Nephron progenitor cell (in vitro differentiated cells): ENCODE measurements at places on chromosomes 7 and 10.

DNA sequence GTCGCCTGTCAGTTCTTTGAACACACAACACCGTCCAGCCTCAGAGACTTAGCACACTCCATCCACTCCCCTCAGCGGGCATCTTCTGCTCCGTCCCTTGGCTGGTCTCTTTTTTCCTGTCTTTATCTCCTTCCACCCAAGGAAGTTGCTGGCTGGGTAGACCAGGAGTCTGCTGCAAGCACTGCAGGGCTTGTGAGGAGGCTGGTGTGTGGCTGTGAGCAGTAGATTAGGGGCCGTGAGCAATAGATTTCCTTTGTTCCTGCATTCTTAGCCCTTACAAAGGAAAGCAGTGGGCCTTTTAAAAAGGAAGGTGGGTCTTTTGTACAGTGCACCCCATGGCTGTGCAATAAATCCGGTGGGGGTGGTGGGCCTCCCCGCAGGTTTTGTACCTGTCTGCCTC, 100.3 kb upstream of the BTBD16 start:
- H3K36me3 ChIP-seq, result peaks cover 4% of the 10 kb centered on the region
- no peak for DNase-seq

DNA sequence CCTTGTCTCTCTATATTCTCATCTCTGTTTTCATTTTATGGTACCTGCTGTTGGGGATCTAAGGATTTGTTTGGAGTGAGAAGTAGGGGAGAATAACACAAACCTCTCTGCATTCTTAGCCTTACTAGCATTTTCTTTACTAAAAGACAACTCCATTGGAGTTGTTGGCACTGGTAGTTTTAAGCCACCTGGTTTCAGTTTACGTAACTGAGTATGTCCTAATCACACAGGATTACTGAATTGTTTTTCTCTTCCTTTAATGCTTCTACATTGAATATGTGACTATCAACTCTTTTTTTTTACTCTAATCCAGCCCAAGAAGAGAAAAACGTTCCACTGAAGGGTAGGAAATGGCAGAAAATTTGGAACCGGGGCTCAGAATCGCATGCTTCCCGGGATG, 30.0 kb upstream of the TRIL start:
- no peaks in the 10 kb centered on the region for H3K27me3 ChIP-seq
- peaks cover 81% of the 10 kb centered on the region for H3K4me1 ChIP-seq
- H3K36me3 ChIP-seq, result peaks cover 13% of the 10 kb centered on the region

- no peak for DNase-seq
- no peak overlapping the region for H3K27ac ChIP-seq
- H3K36me3 ChIP-seq, result no peaks in the 10 kb centered on the region
- H3K4me1 ChIP-seq, result peaks cover 21% of the 10 kb centered on the region
- no peak overlapping the region for H3K4me3 ChIP-seq
Observed at GRCh38 chr10:78065611-78066010, 31.9 kb downstream of the RPS24 start.

DNA sequence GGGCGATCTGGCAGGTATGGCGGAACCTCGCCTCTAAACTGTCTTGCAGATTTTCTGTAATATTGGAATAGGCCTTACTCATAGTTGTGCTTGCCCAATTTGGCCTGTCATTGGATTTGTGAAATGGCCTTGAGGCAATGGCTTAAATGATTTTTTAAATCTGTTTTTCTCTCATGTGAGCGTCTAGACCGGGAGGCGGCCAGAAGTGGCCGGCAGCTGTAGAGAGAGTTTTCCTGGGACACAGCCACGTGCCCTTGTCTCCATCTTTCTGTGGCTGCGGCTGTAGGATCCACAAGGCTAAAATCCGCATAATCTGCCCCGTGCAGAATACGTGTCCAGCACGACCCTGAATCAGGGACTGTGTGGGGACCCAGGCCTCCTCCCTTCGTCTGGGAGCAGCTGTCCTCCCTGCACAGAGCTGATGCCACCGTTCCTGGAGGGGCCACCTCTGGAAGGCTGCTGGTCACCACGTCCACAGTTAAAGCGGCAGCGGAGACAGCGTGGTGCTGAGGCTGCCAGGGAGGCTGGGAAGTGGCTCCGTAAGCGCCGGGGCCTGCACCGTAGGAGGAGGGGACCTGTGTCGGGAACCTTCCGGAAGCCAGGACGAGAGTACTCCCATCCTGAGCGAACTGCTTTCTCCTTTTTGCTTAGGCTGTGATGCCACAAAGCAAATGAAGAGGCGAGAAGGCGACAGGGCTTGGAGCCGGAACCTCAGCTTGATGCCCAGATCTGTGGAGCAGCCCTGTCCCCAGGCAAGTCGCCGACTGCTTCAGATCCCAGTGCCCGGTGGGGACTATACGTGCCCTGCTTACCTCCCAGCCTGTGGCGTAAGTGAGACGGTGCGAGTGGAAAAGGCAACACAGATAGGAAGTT, 99.8 kb downstream of the DYNC2I1 start:
- peaks cover 30% of the 10 kb centered on the region for H3K36me3 ChIP-seq
- H3K27me3 ChIP-seq, result peaks cover 4% of the 10 kb centered on the region
- peaks cover 11% of the 10 kb centered on the region for H3K4me1 ChIP-seq
- peak overlapping the region; percentile 86 for H3K27ac ChIP-seq
- no peak for DNase-seq
- no peak overlapping the region for H3K4me3 ChIP-seq

- H3K4me3 ChIP-seq, result no peak overlapping the region
- H3K36me3 ChIP-seq, result peaks cover 44% of the 10 kb centered on the region
- H3K27ac ChIP-seq, result no peak overlapping the region
- H3K4me1 ChIP-seq, result peaks cover 23% of the 10 kb centered on the region
- DNase-seq, result no peak
- peaks cover 3% of the 10 kb centered on the region for H3K27me3 ChIP-seq
Observed at GRCh38 chr7:140631602-140632001, 9.0 kb downstream of the DENND2A start.

- H3K4me3 ChIP-seq, result no peak overlapping the region
- no peak for DNase-seq
- H3K27ac ChIP-seq, result no peak overlapping the region
- no peaks in the 10 kb centered on the region for H3K27me3 ChIP-seq
- H3K4me1 ChIP-seq, result no peaks in the 10 kb centered on the region
Observed at GRCh38 chr10:116926426-116926825, 77.1 kb downstream of the ENO4 start.

DNA sequence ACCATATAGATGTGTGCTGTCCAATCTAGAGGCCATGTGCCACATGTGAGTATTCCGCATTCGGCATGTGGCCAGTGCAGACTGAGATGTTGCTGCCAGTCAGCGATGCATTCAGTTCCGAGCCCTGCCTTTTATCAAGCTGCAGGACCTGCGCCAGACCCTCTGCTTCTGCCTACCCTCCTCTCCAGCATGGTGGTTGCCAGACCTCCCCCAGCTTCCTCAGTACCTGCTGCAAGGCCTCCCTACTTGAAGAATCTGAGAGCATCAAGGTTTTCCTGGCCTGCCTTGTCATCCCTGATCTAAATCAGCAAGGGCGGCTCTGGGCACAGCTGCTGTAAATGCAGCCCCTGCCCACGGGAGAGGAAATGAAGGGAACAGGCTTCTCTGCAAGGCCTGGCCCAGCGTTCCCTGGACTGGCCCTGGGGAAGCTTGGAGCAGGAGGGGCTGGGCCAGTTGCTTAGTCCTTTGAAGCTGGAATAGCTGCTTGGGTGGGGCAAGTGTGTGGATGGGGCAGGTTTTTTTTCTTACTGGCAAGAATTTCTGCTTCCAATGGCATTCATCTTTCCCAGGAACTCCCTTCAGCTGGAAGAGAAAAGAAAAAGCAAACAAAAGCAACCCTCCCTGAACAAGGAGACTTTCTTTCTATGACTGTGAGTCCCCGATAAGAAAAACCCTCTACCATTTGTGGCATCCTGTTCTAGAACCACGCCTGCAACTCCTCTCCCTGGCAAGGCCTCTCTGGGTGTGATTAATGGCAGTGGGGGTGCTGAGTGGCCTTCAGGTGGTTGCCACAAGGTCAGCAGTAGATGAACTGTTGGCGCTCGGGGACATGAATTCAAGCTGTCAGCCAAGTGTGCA, 93.0 kb downstream of the NHLRC2 start:
- no peak overlapping the region for H3K4me3 ChIP-seq
- peak overlapping the region; percentile 60 for H3K27ac ChIP-seq
- H3K36me3 ChIP-seq, result no peaks in the 10 kb centered on the region
- H3K27me3 ChIP-seq, result peaks cover 8% of the 10 kb centered on the region

- peaks cover 54% of the 10 kb centered on the region for H3K4me1 ChIP-seq
- no peaks in the 10 kb centered on the region for H3K36me3 ChIP-seq
- DNase-seq, result no peak
- H3K4me3 ChIP-seq, result no peak overlapping the region
- no peak overlapping the region for H3K27ac ChIP-seq
- H3K27me3 ChIP-seq, result peaks cover 7% of the 10 kb centered on the region
Observed at GRCh38 chr10:75662715-75663114, 231.3 kb downstream of the LRMDA start.

- peak overlapping the region; percentile 68 for H3K27ac ChIP-seq
- H3K36me3 ChIP-seq, result peaks cover 13% of the 10 kb centered on the region
- no peak for DNase-seq
- H3K27me3 ChIP-seq, result no peaks in the 10 kb centered on the region
- no peak overlapping the region for H3K4me3 ChIP-seq
Observed at GRCh38 chr10:124709861-124710260, 34.3 kb downstream of the FAM53B start.

GRCh38 chr10:32959006-32959920, 1.2 kb upstream of the ITGB1 start:
- H3K36me3 ChIP-seq, result no peaks in the 10 kb centered on the region
- H3K4me1 ChIP-seq, result peaks cover 68% of the 10 kb centered on the region
- DNase-seq, result no peak
- peak overlapping the region; percentile 95 for H3K4me3 ChIP-seq
- no peaks in the 10 kb centered on the region for H3K27me3 ChIP-seq

DNA sequence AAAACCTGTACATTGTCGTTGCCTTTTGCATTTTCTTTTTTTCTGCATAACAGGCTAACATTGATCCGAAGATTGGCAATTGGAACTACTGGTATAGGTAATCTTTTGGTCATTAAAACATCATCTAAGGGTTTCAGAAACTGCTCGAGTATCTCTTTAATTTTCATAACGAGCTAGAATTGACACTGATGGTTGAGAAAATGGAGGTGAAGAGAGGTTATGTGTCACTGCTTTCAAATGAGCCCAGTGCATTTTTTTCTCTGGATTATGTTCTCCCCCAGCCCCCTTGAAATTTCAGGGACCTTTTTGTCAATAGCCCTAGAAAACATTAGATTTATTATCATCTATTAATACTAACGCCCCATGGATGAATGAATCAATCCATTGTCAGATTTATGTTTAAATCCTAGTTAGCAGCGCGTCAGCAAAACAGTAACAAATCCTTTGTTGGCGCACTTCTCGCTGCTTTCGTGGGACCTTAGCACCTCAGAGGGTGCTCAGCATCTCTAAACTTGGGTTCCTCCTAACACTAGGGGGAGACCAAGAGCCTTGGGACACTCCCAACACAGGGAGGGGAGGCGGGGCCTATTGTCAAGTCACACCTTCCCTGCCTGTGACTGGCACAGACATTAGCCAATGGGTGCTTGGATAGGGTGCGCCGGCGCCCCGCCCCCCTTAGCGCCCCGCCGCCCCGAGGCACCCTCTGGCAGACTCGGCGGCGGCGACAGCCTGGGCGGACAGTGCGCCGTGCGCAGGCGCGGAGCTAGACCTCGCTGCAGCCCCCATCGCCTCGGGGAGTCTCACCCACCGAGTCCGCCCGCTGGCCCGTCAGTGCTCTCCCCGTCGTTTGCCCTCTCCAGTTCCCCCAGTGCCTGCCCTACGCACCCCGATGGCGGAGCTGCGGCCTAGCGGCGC, at the start of gene SUFU:
SUFU (plus strand) TSS at position 709 of the 915 bp plus-strand sequence; CDS start at position 890, 181 bp downstream.
- no peaks in the 10 kb centered on the region for H3K27me3 ChIP-seq
- H3K27ac ChIP-seq, result peak within 1 kb of the TSS; percentile 95

- H3K4me3 ChIP-seq, result no peak overlapping the region
- H3K27ac ChIP-seq, result no peak overlapping the region
- H3K4me1 ChIP-seq, result peaks cover 5% of the 10 kb centered on the region
Observed at GRCh38 chr7:1444925-1445322, 14.3 kb downstream of the MICALL2 start.

DNA sequence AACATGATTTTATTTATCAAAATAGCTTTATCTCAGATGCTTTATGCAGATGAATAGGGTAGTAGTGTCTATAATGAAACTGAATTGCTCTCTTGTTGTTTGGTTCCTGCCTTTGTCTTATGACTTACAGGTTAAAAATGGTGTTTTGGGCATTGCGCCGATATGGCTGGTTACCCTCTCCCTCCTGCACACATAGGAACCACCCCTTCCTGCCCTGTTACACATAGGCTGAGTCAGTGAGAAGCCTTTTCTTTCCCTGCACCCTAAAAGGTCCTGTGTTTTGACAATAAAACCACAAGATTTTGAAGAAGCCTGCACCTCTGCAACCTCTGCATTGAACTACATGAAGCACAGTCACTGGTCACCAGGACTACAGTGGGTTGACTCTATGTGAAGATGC, 655.8 kb upstream of the ANKRD30A start:
- no peak overlapping the region for H3K27ac ChIP-seq
- no peak for DNase-seq
- no peaks in the 10 kb centered on the region for H3K36me3 ChIP-seq
- peaks cover 5% of the 10 kb centered on the region for H3K27me3 ChIP-seq
- no peak overlapping the region for H3K4me3 ChIP-seq

DNA sequence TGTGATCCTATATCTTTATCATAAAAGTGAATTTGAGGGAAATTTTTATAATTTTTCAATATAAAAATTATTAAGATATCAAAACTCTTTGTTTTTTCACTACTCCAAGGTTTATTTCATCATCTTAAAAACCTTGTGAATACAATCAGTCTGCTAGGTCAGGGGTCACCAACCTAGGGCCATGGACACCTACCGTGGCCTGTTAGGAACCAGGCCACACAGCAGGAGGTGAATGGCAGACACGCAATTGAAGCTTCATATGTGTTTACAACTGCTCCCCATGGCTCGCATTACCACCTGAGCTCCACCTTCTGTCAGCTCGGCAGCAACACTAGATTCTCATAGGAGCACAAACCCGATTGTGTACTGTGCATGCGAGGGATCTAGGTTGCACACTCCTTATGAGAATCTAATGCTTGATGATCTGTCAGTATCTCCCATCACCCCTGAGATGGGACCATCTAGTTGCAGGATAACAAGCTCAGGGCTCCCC, 271.2 kb upstream of the C7orf33 start:
- DNase-seq, result no peak
- peaks cover 6% of the 10 kb centered on the region for H3K27me3 ChIP-seq
- H3K27ac ChIP-seq, result no peak overlapping the region
- H3K4me1 ChIP-seq, result peaks cover 12% of the 10 kb centered on the region
- H3K36me3 ChIP-seq, result no peaks in the 10 kb centered on the region
- no peak overlapping the region for H3K4me3 ChIP-seq

GRCh38 chr7:96127746-96128145, 194.2 kb downstream of the SLC25A13 start:
- DNase-seq, result no peak
- H3K4me3 ChIP-seq, result no peak overlapping the region
- peaks cover 5% of the 10 kb centered on the region for H3K27me3 ChIP-seq

GRCh38 chr10:25075825-25076224, 59.4 kb downstream of the THNSL1 start:
- no peak for DNase-seq
- H3K4me1 ChIP-seq, result peaks cover 2% of the 10 kb centered on the region
- H3K4me3 ChIP-seq, result no peak overlapping the region
- no peaks in the 10 kb centered on the region for H3K36me3 ChIP-seq
- H3K27ac ChIP-seq, result no peak overlapping the region
- H3K27me3 ChIP-seq, result no peaks in the 10 kb centered on the region

- H3K4me1 ChIP-seq, result no peaks in the 10 kb centered on the region
- no peak overlapping the region for H3K4me3 ChIP-seq
- DNase-seq, result no peak
Observed at GRCh38 chr10:92972886-92973285, 87.7 kb upstream of the CYP26C1 start.
